ENCODE measurements at places on chromosomes 5 and 9.

DNA sequence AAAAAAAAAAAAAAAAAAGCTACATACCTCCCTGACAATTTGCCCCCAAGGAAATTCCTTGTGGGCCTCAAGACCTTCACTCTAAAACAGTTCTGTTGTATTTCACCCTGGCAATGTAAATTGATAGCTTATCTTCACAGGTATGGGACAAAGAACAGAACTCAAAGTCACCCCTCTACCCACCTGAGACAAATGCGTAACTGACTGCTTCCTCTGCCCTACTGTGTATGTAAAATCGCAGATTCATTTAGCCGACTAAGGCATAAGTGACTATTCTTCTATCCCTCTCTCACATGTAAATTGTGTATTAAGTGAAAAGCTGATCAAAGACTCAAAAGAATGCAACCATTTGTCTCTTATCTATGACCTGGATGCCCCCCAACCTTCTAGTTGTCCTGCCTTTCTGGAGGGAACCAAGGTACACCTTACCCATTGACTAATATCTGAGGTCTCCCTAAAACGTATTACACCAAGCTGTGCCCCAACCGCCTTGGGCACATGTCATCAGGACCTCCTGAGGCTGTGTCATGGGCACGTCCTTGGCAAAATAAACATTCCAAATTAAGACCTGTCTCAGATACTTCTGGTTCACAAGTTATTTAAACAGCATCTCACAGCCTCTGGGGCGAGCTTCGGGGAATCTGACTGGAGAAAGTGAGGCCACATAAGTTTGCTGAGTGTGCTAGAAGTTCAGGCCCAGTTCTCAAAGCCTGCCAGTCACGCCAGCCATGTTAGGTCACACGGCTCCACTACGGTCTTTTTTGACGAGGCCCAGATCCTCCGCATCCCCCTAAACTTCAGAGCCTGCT, 954 bp downstream of the TBCA start:
- no peak for DNase-seq

DNA sequence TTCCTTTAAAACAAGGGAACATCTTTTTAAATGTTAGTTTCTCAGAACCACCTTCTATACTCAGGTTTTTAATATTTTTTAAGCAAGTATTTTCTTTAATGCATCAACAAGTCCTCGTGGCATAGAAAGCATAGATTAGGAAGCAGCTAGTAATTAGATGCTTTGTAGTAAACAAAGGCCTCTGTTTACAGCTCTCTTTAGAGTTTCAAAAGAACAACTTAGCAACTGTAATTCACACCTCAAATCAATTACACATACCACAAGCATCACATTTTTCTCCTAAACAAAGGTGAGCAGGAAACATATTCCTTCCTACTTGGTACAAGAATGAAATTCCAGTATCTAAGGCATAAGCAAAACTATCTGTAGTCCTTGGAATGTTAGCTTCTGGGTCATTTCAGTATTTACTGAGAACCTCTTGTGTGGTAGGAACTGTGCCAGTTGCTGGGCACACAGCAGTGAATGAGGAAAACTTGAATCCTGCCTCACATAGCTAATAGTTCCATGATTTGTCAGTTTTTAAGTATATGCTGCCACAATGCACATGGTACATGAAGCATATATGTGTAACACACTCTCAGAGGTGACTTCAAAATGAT, 249.1 kb downstream of the CEMIP2 start:
- DNase-seq = no peak

DNA sequence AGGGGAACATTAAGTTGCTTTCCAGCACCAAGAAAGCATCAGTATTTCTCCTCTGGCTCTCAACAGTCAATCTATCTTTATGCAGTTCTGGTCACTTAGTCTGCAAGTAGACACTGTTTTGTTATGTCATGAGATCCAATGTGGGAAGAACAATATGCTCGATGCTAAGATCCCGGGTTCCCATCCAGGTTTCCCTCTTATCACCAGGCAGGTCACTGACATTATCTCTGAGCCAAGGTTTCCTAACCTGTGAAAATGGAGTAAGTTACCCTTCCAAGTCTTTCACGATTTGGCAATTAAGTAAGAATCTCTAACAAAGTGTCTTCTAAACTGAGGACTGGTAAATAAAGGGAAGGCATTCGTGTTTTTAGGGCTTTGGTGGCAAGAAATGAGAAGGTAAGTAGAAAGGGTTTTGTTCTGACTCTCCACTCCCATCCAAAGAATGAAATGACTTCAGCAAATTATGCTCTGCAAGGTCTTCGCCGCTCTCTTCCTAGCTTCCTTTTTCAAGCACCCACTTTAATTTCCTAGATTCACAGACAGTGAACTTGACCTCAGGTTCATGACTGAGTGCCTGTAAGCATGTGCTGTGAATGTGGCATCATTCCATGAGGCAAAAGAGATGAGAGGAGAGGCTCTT, 86.4 kb downstream of the DCP2 start:
- DNase-seq = no peak

- DNase-seq = no peak
Observed at GRCh38 chr9:127124111-127124531, 1.7 kb upstream of the ANGPTL2 start.

GRCh38 chr9:111179577-111179976, 141.3 kb upstream of the LPAR1 start:
- DNase-seq = no peak

DNA sequence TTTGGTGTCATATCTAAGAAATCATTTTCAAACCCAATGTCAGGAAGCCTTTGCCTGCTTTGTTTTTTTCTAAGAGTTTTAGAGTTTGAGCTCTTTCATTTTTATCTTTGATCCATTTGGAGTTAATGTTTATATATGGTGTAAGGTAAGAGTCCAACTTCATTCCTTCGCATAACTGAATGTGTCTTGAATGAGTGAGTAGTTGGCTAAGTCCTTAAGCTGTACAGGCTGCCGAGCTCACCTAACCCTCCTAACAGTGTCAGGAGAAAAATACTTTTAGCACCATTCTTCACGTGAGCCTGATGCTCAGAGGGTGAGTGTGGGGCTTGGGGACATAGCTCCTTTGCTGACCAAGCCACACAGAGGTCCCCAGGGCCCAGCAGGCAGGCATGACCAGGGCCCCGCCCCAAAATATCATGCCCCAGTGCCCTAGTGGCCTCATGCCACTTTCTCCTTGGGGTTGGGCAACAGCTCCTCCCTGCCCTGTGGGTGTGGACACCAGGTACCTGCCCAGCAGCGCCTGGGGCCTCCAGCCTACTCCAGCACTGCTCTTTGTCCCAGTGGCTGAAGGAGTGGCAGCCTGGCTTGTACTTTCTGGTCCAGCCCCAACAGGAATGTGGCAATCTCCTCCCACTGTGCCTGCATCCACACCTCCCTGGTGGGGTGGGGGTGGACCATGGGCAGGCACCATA, 17.2 kb downstream of the PPARGC1B start:
- DNase-seq = no peak

DNA sequence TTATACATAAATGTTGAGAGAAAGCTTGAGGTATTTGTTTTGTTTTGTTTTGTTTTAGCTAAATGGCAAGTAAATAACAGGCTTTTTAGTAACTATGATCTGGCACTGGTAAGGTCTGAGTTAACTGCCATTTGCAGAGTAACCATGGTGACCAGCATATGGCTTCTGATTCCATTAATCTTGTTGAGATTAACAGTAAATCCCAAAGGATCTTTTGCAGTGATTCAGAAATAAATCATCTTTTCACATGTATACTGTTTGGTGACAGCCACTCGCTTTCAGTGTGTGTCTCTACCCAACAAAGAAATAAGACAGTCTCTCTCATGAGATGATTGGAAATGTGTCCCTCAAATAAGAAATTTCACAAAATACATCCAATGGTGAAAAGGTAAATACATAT, 235.6 kb downstream of the RAB3C start:
- DNase-seq = no peak

DNA sequence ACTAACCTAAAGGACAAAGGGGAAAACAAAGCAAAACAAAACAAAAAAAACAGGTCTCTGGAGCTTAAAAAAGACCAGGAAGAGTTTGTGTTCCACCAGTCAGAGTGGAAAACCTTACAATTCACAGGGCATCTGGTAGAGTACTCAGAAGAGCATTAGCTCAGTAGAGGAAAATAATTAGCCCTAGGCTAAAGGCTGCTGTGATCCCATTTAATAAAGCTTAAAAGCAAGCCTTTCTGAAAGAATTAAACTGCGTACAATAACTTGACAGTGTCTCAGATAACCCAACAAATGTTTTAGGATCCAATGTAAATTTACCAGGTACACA, 7.3 kb downstream of the ECM2 start:
- DNase-seq = no peak

GRCh38 chr9:92535940-92536850, at the start of gene ECM2:
TSS of gene ECM2 (minus strand) at chr9:92535990. CDS start at chr9:92522866, 13,124 bp downstream.
- no peak for DNase-seq

GRCh38 chr9:131590907-131591844, 45.9 kb downstream of the PRRT1B start:
- DNase-seq = peak; percentile 82

GRCh38 chr9:133982971-133983720, 9.0 kb downstream of the VAV2 start:
- DNase-seq = no peak

DNA sequence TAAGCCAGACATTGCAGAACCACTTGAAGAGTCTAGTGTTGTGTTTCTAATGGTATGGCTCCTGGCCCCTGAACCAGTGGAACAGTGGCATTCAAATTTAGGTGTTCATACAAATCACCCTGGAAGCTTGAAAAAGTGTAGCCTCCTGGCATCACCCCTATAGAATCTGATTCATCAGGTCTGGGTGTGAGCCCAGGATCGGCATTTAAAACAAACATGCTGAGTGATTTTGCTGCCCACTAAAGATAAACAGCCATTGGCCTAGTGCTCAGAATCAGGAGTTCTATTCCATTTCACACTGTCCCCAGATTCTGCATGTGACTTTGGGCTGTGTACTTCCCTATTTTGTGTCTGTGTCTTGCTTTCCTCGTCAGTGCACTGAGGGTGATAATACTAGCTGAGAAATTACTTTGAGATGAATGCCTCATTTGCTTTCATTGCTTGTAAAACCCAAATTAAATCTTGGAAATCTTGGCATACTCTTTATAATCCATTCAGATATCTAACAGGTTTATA, 241.5 kb upstream of the CLINT1 start:
- DNase-seq = no peak

DNA sequence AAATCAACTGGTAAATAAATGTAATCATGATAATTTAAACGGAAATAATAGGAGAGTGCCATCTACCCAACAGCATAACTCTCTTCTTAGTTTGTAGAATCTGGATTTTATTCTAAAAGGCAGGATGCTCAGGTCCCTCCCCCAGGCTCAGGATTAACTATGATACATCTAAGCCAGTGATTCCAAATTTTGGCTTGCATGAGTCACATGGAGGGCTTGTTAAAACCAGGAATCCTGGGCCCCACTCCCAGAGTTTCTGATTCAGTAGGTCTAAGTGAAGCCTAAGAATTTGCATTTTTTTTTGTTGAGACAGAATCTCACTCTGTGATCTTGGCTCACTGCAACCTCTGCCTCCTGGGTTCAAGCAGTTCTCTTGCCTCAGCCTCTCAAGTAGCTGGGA, 62.3 kb upstream of the ZFR start:
- no peak for DNase-seq

DNA sequence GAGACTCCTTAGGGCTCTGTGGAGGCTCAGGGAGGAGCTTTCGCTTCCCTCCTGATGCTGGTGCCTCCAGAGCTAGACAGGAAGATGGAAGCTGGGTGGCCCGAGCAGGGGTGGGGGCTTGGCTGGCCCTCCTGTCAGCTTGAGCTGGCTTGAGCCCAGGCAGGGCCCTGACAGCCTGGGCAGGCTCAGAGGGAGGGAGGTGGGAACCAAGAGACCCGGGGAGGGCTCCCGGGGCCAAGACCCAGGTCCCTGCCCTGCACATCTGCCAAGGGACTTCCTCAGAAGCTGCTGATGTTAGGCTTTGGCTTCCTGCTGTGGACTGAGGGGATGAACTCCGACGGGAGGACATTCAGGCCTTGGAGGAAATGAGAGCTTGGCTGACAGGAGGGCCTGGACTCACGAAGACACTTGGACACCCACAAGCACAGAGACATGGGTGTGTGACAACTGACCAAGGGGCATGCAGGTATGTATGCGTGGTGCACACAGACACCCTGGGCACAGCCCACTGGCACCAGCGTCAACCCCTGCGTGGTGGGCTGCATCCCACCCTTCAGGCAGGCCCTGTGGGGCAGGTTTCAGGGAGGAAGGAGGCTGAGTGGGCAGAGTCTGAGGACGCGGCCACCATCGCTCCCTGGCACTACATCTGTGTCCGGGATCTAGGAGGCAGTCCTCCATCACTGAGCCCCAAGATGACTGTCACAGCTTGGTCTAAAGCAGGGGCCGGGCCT, 1.7 kb upstream of the LTC4S start:
- DNase-seq = no peak

DNA sequence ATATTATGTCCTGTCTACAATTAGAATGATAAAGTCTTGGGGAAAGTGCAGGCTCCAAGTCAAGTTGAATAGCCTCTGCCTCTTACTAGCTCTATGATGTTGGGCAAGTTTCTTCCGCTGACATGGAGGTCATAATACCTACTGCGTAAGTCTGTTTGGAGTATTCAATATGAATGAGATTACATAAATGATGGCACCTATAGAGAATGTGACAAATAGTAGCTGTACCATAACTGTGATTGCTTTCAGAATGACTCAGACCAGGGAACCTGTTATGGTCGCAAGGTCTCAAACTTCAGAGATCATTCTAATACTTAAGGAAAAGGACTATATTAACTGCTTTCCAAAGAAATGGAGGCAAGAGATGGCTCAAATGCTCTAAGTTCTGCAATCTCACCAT, 94.0 kb upstream of the ABCA1 start:
- DNase-seq = no peak

DNA sequence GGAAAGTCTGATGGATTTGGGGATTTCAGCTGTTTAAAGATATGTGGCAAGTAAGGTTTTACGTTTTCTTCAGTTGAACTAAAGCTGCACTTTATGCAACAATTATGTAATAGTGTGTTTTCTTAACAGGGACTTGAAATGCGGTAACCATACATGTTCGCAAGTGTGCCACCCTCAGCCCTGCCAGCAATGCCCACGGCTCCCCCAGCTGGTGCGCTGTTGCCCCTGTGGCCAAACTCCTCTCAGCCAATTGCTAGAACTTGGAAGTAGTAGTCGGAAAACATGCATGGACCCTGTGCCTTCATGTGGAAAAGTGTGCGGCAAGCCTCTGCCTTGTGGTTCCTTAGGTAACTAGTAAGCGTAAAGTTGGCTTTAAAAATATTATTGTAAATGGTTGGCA, 28.5 kb downstream of the NFX1 start:
- DNase-seq = no peak

- DNase-seq = no peak
Observed at GRCh38 chr5:79189439-79190234, 46.3 kb upstream of the JMY start.

GRCh38 chr5:16924206-16924605, 11.9 kb downstream of the MYO10 start:
- DNase-seq = no peak

All from stimulated activated CD4-positive, alpha-beta T cell treated with anti-CD3 and anti-CD28 coated beads, Interleukin-2, amount 100 ng/mL, for 24 hours (primary cell).